Smooth muscle cell of the coronary artery (primary cell): ENCODE measurements at places on chromosomes 16 and 17. TPM values are rescaled to one million over a fixed set of nuclear protein-coding genes. Genes with fewer than 3 reads are reported as not detected.

The FAM222B gene
- total RNA-seq, result 0.70 and 2.3 TPM in 2 replicates

The OR2C1 gene
- 0.08 and 0.23 TPM in 2 replicates for total RNA-seq

The KCNJ2 gene
- total RNA-seq, result 0.75 and 19.0 TPM in 2 replicates

The HOXB3 gene
- 0.59 and 2.6 TPM in 2 replicates for total RNA-seq

The PIGL gene
- 9.2 and 12.6 TPM in 2 replicates for total RNA-seq

The TNRC6C gene
- total RNA-seq, result 3.9 and 5.3 TPM in 2 replicates

The MYBBP1A gene
- total RNA-seq, result 35.0 and 43.4 TPM in 2 replicates

The SPATA32 gene
- total RNA-seq, result not detected in 2 replicates

The FBXL19 gene
- 8.2 and 13.9 TPM in 2 replicates for total RNA-seq

The GAST gene
- total RNA-seq, result not detected in 2 replicates

The SULT1A4 gene
- 0.23 and 0.45 TPM in 2 replicates for total RNA-seq

The ZSCAN10 gene
- total RNA-seq, result not detected in 2 replicates

The CACNG3 gene
- total RNA-seq, result not detected in 2 replicates

The SMTNL2 gene
- total RNA-seq, result 0.12 TPM in 1 of 2 replicates, not detected in the other

The TCF25 gene
- 229 and 319 TPM in 2 replicates for total RNA-seq

The NOD2 gene
- total RNA-seq, result 0.30 and 0.59 TPM in 2 replicates

The PPY gene
- total RNA-seq, result not detected in 2 replicates

The ZFPM1 gene
- 0.59 and 4.0 TPM in 2 replicates for total RNA-seq

The PPP1R27 gene
- 0.15 TPM in 1 of 2 replicates, not detected in the other for total RNA-seq

The ITGB4 gene
- 0.23 TPM in 2 replicates for total RNA-seq

The KRTAP1-5 gene
- not detected in 2 replicates for total RNA-seq

The NFATC3 gene
- total RNA-seq, result 5.9 and 8.2 TPM in 2 replicates

The TEKT1 gene
- total RNA-seq, result not detected in 2 replicates

The TSPAN10 gene
- total RNA-seq, result 0.30 and 2.0 TPM in 2 replicates

The SCIMP gene
- not detected in 2 replicates for total RNA-seq

The EPX gene
- not detected in 2 replicates for total RNA-seq

The DPH1 gene
- 13.0 and 25.9 TPM in 2 replicates for total RNA-seq

The CCDC200 gene
- not detected in 2 replicates for total RNA-seq

The SGCA gene
- total RNA-seq, result 1.8 and 8.4 TPM in 2 replicates

The MAP2K6 gene
- 0.15 and 6.4 TPM in 2 replicates for total RNA-seq

The HOXB4 gene
- 0.35 and 0.90 TPM in 2 replicates for total RNA-seq

The CBLN1 gene
- total RNA-seq, result not detected in 2 replicates

The DHRS7C gene
- total RNA-seq, result not detected in 2 replicates

The PDK2 gene
- 18.3 and 42.1 TPM in 2 replicates for total RNA-seq

The TRIM25 gene
- total RNA-seq, result 15.5 and 30.7 TPM in 2 replicates

The FOXL1 gene
- 1.1 and 20.4 TPM in 2 replicates for total RNA-seq

The TP53TG3C gene
- not detected in 2 replicates for total RNA-seq

The SLC5A11 gene
- total RNA-seq, result not detected in 2 replicates

The PRAC2 gene
- not detected in 2 replicates for total RNA-seq

The TRAF4 gene
- 27.1 and 39.2 TPM in 2 replicates for total RNA-seq

The PRSS27 gene
- 0.23 and 0.70 TPM in 2 replicates for total RNA-seq

The RNF222 gene
- not detected in 2 replicates for total RNA-seq

The OTOP2 gene
- not detected in 2 replicates for total RNA-seq

The CPNE7 gene
- 2.9 and 9.1 TPM in 2 replicates for total RNA-seq

The EPOP gene
- 0.12 and 0.90 TPM in 2 replicates for total RNA-seq

The HSD17B2 gene
- 0.35 TPM in 1 of 2 replicates, not detected in the other for total RNA-seq
